ENCODE measurements at places on chromosomes 5 and 9. TPM values are rescaled to one million over a fixed set of nuclear protein-coding genes. Genes with fewer than 3 reads are reported as not detected.

DNA sequence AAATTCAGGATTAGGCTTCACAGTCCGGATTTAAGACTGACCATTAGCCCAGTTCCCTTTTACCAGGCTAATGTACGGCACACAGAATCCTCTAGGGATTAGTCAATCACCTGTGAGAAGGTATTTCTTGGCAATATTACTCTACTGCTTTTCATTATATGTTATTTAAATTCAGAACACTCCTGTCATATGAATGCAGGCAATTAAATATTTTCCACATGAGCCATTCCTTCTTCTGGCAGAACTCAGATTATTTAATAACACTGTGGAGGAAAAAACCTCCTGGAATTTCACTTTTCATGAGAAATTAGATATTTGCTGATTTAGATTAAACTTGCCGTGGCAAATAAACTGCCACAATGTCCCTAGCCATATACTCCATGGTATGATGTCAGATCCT, 1357.5 kb upstream of the C9orf72 start:
- ATAC-seq, result no peak

DNA sequence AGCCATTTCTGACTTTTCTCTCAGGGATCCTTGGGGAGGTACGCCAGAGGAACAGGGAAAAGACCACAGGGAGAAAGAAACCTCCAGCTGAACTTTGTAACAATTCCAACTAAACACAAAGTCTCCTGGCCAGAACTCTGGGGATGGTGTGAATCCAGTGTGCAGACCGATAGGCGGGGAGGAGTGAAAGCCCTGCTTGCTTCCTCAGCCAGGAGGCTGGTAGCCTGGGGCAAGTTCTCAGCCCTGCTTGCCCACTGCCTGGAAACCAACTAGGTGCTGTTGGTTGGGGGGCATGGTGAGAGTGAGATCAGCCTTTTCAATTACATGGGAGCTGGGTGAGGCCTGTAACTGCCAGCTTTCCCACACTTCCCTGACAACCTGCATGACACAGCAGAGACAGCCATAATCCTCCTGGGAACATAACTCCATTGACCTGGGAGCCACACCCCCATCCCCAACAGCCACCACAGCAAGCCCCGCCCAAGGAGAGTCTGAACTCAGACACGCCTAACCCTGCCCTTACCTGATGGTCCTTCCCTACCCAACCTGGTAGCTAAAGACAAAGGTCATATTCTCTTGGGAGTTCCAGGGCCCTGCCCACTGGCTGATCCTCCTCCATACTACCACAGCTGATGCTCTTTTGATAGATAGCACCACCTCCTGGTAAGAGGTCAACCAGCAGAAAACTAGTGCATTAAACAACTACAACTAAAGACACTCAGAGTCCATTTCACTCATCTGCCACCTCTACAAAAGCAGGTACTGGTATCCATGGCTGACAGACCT, 100.1 kb upstream of the TNFAIP8 start:
- ATAC-seq, result peak; percentile 65

- no peak for ATAC-seq
Observed at GRCh38 chr5:177363565-177363964, 5.8 kb downstream of the RGS14 start.

GRCh38 chr9:11092974-11093373, 480.2 kb upstream of the PTPRD start:
- ATAC-seq, result no peak

GRCh38 chr9:2623288-2624050, 1.9 kb downstream of the VLDLR start:
- peak; percentile 7 for ATAC-seq

- ATAC-seq, result no peak
Observed at GRCh38 chr5:106545325-106545724, 1125.4 kb downstream of the EFNA5 start.

- no peak for ATAC-seq
Observed at GRCh38 chr9:112726428-112726827, 8.5 kb upstream of the INIP start.

DNA sequence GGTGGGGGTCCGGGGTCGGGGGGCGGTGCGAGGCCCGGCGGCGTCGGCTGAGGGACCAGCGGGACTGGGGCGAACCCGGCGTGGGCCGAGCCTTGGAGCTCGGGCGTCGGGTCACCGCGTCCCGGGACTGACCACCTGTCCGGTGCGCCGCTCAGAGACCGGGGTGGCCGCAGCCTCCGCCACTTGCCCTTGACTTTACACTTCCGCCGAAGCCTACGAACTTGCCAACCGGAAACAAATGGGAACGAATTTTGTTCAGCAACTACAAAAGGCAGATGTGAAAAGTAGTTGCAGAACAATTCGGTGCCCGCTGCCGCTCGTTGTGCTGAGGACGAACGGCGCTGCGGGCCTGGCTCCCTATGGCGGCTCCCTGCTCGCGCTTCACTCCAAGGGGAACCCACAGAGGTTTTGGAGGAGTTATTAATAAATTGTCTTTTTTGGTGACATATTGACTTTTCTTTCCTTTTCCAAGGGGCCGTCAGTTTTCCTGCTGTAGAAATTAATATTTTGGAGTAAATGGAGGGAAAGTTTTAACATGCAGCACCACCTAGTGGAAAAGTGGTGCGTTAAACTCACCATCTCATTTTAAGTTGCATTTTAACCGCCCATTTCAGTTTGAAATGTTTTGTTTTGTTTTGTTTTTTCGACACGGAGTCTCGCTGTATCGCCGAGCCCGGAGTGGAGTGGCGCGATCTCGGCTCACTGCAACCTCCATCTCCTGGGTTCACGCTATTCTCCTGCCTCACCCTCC, 490 bp downstream of the PCBD2 start:
- ATAC-seq, result no peak

- no peak for ATAC-seq
Observed at GRCh38 chr9:5488221-5489008, 21.9 kb upstream of the PDCD1LG2 start.

DNA sequence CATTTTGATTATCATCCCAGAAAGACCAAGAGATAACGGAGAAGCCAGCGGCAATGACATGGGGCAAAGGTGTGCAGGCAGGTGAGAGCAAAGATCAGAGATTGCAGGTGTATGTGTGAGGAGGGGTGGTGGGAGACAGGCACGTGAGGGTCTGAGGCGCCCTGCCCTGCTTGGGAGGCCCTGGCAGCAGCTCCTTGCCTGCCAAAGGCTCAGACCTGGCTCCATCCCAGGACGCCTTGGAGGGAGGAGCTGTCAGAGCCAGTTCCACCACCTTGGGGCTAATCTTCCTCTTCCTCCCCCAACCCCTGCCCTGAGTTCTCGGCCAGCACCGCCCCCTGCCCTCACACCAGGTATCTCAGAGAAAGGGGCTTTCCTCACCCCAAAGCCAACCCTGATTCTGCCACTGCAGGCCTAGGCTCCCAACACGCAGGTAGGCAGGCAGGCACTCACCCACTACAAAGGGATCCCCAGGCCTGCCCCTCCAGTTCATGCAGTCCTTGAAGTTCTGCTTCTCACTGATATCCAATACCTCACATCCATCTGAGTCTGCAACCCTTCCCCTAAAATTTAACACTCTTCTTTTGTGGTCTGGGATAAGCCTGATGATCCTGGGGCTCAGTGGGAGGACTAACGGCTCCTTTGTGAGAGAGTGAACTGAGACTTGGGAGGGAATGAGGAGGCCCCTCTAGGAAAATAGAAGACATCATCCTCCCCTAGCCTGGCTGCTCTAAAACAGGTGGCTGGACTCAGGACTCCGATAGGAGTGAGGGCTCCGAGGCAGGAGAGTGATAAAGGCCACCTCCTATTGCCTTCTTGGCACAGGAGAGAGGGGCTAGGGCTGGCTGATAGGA, 1.8 kb downstream of the AQP3 start:
- no peak for ATAC-seq

GRCh38 chr9:105126226-105126625, 118.2 kb upstream of the SLC44A1 start:
- ATAC-seq, result no peak

DNA sequence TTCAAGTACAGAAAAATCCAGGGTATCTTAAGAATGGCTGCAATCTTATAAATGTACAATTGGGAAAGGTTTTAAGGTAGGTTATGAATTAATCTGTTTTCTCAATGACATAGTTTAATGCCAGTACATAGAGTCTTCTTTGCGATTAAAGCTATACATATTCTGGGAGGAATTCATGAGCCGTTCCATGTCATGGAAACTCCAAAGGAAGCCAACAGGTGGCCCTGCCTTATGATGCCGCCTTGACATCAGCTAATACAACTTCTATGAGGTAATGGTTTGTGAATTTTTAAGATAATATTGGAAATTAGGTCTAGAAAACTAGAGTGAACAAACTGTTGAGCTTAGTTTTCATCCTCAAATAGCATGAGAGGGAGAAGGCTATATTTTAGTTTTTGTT, 713.4 kb downstream of the EFNA5 start:
- ATAC-seq, result no peak

DNA sequence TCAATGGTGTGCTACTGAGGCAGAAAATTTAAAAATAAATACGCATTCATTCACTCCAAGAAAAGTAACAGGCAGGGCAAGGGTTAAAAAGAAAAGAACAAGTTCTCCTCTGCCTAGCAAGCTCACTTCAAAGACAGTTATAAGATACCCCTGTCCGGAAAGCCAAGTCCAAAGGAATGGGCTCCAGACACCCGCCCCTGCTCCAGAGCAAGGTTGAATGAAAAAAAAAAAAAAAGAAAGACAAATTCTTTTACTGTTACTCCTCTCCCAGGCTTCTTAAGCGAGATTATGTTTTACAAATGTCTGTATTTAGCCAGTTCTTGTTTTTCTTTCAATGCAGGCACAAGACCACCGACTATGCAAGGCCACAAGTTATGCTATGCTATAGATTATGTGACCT, 9.1 kb upstream of the ANXA2R start:
- no peak for ATAC-seq

DNA sequence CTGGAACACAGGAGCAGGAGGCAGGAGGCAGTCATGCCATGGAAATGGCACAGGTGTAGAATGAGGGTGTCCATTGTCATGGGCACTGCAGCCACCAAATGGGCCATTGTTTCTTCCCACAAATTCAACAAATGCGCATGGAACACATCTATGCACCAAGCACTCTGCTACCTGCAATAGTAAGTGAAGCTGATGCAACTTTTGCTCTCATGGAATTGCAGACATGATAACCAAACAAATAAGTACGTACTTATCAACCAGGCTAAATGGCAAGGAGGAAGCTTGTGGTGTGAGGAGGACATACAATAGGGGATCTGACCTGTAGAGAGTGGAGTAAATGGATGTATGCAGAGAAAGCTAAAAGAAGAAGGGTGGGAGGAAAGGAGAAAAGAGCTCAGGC, 116.8 kb downstream of the TRIM36 start:
- no peak for ATAC-seq

DNA sequence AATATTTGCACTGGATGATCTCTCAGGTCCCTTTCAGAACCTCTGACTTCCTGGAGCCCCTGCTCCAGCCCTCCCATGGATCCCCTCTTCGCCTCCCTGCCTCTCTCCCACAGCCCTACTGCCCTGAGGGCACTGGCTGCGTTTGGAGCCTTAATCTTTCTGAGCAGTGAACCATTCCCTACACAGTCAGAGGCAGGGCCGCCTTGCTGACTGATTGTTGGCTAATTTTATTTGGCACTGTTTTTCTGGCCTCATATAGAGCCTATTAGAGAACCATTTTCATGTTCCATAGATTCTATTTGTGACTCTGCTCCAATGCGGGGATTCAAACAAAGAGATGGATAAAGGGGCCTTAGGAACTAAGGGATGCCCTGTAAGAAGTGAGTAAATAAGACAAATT, 91.1 kb downstream of the BRINP1 start:
- ATAC-seq, result no peak

- no peak for ATAC-seq
Observed at GRCh38 chr5:109533751-109534272, 124.0 kb upstream of the PJA2 start.

The PCDHB16 gene
- total RNA-seq, result 2.6 TPM

The MAP1B gene
- 383 TPM for total RNA-seq

The PDE8B gene
- total RNA-seq, result 19.9 TPM

The PCDHA12 gene
- total RNA-seq, result not detected

The LYRM7 gene
- 10.8 TPM for total RNA-seq

The LTC4S gene
- not detected for total RNA-seq

The SAXO1 gene
- 1.1 TPM for total RNA-seq

The SLC46A2 gene
- 0.72 TPM for total RNA-seq

The DRD1 gene
- total RNA-seq, result 18.5 TPM

Data from motor neuron (in vitro differentiated cells).